Cardiac muscle cell (in vitro differentiated cells and primary cell): ENCODE measurements at places on chromosomes 7 and 10.

DNA sequence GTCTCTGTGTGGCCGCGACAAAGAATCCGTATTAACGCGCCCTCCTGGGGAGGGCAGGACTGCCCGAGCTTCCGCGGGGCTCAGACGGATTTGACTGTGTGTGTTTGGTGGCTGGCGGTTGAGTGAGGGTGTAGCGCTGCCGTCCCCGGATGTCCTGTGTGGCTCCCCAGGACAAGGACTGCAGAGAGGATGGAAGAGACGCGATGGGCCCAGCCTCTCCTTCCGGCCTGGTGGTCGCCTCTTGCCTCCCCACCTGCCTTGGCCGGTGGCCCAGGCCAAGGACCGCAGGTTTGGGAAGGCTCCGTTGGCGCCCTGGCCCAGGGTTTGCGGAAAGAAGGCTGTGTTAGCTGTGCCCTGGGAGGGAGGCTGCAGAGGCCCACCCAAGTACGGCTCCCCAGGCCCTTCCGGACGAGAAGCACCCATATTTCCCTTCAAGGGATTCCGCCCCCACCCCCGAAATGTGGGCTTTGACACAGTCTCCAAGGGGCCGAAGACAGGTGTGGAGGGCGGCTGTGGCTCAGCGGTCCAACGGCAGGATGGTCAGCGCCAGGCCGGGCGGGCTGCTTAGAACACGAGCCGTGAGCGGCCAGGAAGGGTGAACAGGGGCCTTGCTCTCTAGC is 2.3 kb downstream of the UNCX start:
- no peak for DNase-seq

DNA sequence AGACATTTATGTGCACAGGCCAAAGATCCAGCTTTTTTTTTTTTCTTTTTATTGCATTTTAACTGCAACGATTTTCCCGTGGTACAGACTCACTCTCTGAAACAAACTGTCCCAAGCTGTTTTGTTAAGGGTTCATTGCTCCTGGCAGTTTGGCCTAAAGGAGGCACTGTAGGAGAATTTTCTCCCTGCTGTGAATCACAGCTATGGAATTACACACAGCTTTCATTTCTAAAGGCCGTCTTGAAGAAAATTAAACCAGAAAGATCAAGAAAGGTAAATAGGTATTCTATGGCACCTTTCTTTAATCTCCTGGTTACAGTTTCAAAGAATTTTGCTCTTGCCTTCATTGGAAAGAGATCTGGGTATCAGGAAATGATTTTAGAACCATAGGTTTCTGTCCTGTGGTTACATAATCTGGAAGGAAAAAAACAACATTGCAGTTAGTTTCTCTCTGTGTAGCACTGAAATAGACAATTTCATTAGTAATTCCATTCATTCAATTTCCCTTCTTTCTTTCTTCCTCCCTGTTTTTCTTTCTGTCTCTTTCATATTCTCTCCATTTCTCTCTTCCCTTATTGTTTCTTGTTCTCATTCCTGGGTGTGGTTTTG is 51.2 kb downstream of the PDK4 start:
- peak; percentile 82 for DNase-seq

DNA sequence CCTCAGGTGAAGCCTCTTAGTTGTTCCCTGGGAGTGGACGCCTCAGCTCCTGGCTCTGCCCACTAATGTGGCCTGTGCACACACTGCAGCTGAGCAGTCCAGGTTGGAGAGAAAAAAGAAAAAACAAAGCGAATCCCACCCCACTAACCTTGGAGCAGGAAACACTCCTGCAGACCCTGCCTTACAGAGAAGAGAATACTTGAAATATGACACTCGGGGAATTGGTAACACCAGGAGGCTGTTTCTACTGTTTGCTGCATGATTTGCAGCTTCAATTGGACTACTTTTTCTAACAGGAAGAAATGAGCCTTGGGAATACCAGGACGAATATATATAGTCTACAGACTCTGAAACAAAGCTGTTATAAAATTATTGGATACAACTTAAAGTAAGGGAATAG is 22.2 kb downstream of the CDHR3 start:
- no peak for DNase-seq

DNA sequence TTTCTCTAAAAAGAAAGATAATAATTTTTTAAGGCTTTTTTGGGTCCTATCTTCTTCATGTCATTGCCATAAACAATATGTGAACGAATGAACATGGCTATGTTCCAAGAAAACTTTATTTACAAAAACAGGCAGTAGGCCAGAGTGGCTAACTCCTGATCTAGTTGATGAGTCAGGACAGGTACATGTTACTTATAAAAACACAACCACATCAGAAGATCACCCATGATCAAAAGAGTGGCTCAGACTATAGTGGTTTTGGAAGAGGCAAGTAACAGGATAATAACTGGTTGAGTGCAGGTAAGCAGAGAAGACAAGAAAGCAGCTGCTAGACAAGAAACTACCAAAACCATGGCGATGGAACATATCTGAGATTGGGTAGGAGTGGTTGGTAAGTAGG is 468.7 kb downstream of the KCNMA1 start:
- DNase-seq: no peak

- DNase-seq: no peak
Measured at GRCh38 chr7:157116762-157117161, 22.0 kb upstream of the UBE3C start.

DNA sequence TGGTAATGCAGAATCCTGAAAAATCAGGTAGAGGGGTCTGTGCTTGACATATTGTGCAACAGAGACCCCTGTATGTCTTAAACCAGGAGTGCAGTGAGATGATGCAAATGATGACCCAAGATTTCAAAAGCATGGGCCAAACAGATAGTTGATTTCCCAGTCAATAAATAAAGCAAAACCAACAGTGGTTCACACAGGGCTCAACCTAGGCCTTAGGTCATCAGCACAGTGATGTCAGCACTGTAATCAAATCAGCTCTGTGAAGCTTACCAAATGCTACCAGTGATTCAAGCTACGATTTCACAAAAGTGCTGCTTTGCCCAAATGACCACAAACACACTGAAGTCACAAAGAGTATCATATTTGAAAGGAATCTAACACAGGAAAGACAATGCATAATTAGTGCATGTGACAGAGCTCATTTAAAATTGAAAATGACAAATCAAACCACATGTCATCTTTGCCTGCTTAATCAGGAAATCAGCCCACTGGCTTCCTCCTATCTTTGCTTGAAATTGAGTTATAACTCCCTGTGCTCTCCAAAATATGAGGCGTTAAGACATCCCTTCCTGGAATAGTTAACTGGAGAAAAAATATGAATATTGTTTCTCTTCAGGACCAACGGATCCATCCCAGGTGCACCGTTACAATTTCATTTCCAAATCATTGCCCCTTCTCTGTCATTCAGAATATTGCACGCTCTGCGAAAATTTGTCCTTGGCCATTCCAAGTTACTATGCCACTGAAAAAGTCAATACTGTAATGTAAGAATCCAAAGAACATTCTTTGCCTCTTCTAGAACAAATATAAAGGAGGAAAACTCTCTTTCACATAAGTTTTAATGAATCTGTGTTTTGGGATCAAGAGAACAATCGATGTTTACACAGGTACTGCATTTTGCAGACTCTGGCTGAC is 41.9 kb upstream of the ASL start:
- DNase-seq: no peak

DNA sequence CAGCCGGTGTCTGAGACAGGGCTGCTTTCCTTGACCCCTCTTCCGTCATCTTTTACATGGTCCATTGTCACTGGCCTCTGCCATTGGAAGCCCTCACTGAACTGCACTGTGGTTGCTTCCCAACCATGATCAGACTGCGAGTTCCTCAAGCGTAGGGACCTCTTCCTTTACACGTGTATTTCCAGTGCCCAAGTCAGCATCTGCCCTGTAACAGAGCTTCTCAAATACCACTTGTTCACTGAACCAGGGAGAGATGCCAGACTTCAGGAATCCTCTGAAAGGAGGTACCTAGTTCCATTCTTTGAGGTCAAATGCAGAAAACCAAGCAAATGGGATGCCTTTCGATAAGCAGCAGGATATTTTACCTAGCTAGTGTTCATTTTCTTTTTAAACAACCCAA is 145.1 kb downstream of the NRP1 start:
- DNase-seq: no peak

- peak; percentile 7 for DNase-seq
Measured at GRCh38 chr10:52258799-52259425, 55.2 kb upstream of the DKK1 start.

DNA sequence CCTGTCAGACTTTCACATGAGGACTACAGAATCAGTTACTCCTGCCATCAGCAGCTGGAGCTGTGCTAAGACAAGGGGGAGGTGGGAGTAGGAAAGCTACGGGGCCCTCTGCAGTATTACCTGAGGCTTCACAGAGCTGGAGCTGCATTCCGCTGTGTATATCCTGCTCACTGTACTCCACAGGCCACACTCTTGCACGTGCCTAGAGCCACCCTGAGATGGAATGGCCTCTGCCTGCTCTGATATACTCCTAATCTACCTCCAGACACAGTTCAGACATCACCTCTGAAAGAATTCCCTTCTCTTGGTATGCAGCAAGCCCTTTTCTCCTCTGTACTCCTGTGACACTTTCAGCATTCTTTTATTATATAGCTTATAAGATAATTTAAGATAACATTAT is 34.8 kb downstream of the TRDMT1 start:
- DNase-seq: no peak

- no peak for DNase-seq
Measured at GRCh38 chr10:24418532-24418931, 209.6 kb downstream of the KIAA1217 start.

- DNase-seq: peak; percentile 44
Measured at GRCh38 chr7:20395104-20395503, 64.4 kb downstream of the ITGB8 start.

GRCh38 chr7:24732646-24733413 is 24.4 kb downstream of the GSDME start:
- no peak for DNase-seq

DNA sequence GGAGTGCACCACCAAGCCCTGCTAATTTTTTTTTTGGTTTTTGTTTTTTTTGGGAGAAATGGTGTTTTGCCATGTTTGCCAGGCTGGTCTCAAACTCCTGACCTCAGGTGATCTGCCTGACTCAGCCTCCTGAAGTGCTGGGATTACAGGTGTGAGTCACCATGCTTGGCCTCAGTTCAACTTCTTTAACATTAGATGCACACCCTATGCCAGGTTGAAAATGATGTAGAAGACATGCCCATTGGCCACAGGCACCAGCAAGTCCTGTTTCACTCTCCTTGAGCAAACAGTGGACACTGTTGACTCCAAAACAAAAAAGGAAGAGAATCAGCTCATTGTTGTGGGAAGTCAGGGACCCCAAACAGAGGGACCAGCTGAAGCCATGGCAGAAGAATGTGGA is 1205.3 kb downstream of the REEP3 start:
- no peak for DNase-seq

- DNase-seq: no peak
Measured at GRCh38 chr7:67006965-67007364, 10.3 kb downstream of the TYW1 start.

DNA sequence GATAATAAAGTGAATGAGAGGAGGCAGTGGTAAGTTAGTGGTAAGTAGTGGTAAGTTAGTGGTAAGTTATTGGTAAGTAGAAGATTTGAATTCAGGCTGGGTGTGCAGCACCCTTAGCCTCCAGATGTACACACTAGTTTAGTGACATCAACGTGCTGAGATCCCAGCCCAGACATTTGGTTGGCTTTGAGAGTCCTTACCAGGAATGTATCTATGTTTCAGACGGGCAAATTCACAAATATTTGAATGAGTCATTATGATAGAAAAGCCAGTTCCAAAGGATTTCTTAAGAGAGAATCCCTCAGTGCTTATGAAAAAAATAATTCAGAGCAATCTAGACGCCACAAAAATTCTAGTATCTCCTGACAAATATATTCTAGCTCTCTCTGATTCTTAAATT is 70.0 kb downstream of the ARL4A start:
- DNase-seq: no peak

DNA sequence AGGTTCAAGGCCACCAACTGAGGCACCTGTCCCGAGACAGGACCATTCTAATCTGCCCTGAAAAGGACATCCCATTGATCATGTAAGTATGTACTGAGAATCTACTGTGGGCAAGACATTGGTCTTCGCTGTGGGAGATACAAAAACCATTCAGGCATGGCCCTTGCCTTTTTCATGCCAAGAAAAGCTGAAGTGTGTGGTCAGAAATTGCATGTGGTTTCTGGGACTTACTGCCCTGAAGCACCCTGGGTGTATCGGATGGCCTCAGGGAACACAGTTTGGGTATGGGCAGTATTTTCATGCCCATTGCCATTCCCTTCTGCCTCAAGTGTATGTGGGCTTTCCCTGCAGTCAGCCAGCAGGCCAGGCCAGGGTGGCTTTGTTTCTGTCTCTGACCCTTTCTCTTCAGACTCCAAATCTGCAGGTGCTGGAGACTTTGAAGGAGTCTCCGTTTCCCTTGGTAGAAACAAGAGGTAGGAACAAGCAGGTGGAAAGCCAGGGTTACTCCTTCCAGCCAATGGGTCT is 285.7 kb downstream of the ZEB1 start:
- no peak for DNase-seq

- DNase-seq: no peak
Measured at GRCh38 chr7:80500325-80500724, 11.5 kb downstream of the GNAT3 start.

- DNase-seq: no peak
Measured at GRCh38 chr7:142914121-142914520, 19.4 kb downstream of the TRPV5 start.

DNA sequence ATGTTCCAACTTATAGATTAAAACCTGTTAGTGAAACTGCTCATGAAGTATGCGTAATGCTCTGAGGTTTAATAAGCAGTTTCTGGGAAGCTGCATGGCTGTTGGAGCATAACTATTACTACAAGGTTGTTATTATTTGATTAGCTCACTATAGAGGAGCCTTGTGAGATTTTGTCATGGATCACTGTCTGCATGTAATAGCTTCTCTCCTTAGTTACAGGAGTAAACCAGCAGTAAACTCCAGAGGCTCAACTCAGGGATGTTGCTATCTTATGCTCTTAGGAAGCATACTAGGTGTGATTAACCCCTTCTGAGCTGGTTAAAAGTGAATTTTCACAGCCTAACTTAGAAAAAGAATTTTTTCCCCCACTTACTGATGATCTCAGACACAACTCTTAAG is 63.6 kb upstream of the IFRD1 start:
- no peak for DNase-seq

- DNase-seq: no peak
Measured at GRCh38 chr10:110762109-110762848, 109.4 kb upstream of the PDCD4 start.
